ENCODE measurements at places on chromosomes 5 and 9. TPM values are rescaled to one million over a fixed set of nuclear protein-coding genes. Genes with fewer than 3 reads are reported as not detected.

DNA sequence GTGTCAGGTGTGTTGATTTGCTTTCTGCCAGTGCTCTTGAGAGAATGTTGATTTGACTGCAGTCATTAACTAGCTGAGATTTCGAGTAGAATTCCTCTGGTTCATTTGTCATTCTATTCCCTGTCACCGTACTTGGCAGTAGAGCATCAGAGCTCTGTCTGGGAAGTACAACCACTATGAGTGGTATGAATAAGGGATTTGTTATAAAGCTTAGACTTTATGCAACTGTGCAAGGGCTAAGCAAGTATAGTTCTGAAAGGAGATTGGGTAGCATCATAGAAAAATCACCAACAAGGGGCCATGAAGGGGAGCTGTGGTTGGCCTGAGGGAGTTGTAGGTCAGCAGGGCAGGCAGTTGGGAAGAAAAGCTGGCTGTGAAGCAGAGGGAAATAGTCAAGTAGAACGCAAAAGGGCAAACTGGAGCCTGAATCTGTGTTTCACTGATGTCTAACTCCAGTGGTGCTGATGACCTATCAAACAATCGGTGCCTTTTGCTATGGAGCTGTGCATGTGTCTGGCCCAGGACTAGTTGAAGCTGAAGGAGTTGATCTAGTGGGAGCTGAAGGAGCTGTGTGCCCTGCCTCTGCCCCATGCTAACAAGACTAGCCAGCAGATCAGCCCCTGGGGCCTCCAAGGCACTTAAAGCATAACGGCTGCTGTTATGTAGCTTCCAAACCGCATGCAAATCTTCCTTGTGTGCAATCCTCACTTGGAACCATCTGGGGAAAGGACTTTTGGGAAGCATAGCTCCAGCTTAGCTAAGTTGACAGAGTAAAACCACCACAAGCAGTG, 110.0 kb downstream of the SLC28A3 start:
- DNase-seq = no peak
- H3K4me1 ChIP-seq = no peaks in the 10 kb centered on the region
- no peak overlapping the region for H3K4me3 ChIP-seq
- H3K27me3 ChIP-seq = no peaks in the 10 kb centered on the region

DNA sequence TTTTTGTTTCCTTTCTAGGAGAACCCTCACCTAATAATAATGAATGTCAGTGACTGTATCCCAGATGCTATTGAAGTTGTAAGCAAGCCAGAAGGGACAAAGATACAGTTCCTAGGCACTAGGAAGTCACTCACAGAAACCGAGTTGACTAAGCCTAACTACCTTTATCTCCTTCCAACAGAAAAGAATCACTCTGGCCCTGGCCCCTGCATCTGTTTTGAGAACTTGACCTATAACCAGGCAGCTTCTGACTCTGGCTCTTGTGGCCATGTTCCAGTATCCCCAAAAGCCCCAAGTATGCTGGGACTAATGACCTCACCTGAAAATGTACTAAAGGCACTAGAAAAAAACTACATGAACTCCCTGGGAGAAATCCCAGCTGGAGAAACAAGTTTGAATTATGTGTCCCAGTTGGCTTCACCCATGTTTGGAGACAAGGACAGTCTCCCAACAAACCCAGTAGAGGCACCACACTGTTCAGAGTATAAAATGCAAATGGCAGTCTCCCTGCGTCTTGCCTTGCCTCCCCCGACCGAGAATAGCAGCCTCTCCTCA, 87.1 kb downstream of the OSMR start:
- peaks cover 6% of the 10 kb centered on the region for H3K36me3 ChIP-seq
- H3K27me3 ChIP-seq = no peaks in the 10 kb centered on the region
- no peak overlapping the region for H3K27ac ChIP-seq
- no peak overlapping the region for H3K4me3 ChIP-seq
- no peaks in the 10 kb centered on the region for H3K4me1 ChIP-seq

DNA sequence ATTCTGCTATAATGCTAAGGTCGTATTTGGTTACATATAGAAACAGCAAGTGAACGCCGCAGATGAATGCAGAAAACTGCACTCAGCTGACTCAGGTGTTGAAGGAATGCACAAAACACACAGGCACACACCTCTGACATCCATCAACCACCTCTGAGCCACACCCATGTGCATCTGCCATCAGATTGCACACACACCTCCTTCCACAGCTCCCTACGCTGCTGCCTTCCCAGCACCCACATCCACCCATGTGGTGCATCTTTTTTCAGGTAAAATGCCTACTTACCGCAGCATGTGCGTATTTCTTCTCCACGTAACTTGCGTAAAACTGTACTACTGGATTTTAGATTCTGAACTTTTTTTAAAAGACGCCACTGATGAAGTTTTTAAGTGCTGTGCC, 7.1 kb downstream of the STK10 start:
- no peak overlapping the region for H3K4me3 ChIP-seq
- H3K27me3 ChIP-seq = no peaks in the 10 kb centered on the region
- no peak overlapping the region for H3K27ac ChIP-seq
- H3K36me3 ChIP-seq = peaks cover 7% of the 10 kb centered on the region
- H3K4me1 ChIP-seq = peaks cover 17% of the 10 kb centered on the region
- DNase-seq = no peak

DNA sequence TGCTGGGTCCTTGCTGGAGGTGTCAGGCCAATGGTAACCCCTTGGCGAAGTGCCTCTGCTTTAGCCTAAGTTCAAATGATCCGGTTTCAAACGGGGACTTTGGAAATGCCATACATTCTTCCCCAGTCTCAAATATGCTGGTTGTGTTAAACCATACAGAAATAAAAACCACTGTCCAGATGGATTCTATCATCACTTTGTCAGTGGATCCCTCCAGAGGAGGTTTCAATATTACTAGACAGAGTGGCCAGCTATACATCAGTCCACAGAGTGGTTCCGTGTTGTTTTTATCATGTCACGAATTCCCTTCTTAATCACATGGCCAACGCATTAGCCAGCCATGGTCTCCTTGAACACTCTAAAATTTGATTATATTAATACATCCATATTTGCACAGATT, 7.3 kb upstream of the RANBP17 start:
- H3K27me3 ChIP-seq = no peaks in the 10 kb centered on the region
- H3K4me3 ChIP-seq = no peak overlapping the region
- no peak overlapping the region for H3K27ac ChIP-seq
- no peaks in the 10 kb centered on the region for H3K4me1 ChIP-seq
- H3K36me3 ChIP-seq = no peaks in the 10 kb centered on the region

Gene SOHLH1
- total RNA-seq = not detected

Gene TRIM14
- 18.3 TPM for total RNA-seq
